ENCODE measurements at places on chromosomes 5 and 9.

- no peak for DNase-seq
Observed at GRCh38 chr5:9971301-9971700, 278.4 kb downstream of the ATPSCKMT start.

GRCh38 chr5:38808666-38809343 is 37.0 kb upstream of the OSMR start:
- DNase-seq, result no peak

DNA sequence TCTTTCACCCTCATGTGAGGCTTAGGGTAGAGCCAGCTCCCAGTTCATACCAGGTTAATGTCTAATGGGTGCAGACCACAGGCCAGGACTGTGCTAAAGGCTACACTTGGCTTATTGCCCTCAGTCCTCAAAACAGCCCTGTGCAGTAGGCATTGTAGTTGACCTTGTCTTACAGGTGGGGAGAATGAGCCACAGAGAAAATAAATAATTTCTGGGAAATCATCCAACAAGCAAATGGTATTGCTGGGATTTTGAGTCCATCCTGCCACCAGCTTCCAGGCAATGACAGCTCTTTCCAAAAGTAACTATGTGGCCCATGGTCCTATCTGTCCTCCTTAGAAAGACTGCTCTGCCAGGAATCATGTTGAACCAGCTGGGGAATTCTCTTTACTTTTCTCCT is 450.0 kb downstream of the GADD45G start:
- no peak for DNase-seq

GRCh38 chr5:101160002-101160401 is 256.9 kb upstream of the ST8SIA4 start:
- no peak for DNase-seq

DNA sequence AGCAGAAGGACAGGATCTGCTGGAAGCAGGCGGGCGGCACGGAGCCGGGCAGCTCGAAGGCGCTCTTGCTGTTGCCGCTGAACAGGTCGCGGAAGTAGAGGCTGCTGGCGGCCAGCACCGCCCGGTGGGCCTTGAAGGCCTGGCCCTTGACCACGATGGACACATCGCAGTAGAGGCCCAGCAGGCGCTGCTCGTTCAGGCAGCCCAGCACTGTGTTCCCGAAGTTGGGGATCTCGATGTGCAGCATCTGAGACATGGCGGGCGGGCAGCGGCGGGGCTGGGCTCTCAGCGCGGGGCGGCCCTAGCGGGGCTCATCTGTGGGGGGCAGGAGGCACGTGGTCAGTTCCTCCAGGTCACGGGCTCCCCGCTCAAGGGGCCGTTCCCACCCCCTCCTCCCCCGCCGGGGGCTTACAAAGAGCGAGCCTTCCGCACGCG is 44.8 kb downstream of the NACC2 start:
- no peak for DNase-seq

GRCh38 chr9:120876842-120877240 is at the start of gene PHF19:
Gene PHF19, minus strand, starts transcription at chr9:120877188. Its CDS starts 2,447 bp downstream, at chr9:120874741.
- DNase-seq, result no peak

- DNase-seq, result no peak
Observed at GRCh38 chr5:5617024-5617423, 194.5 kb downstream of the ICE1 start.

- no peak for DNase-seq
Observed at GRCh38 chr5:80468131-80468530, 19.8 kb upstream of the FAM151B start.

GRCh38 chr5:111447822-111448221 is 64.5 kb downstream of the STARD4 start:
- DNase-seq, result no peak

GRCh38 chr9:86175743-86176456 is 76.5 kb upstream of the GOLM1 start:
- DNase-seq, result no peak

DNA sequence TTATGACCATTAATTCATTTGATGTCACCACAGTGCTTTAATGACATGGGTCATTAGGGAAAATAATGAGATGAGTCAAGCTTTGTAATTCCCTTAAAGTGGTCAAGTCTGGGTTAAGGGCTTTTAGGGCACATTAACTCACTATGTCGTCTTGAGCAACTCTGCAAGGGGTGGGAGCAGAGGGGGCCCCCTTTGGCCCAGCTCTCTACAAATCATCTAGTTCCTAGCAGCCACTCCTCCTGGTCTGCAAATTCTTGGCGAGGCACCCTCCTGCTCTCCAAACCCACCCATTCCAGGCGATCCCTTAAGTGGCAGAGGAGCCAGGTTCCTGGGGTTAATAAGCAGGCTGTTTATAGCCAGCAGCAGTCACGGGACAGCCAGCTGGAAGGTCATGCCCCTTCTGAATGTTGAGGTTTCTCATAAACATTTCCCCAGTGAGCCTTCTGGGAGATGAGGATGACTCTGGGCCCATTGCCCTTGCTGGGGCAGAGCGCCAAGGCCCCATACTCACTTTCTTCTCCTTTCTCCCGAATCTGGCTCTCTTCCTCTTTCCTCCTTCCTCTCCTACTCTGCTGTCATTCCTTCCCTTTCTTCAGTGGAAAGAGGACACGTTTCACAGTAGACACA is 14.3 kb upstream of the GPX3 start:
- DNase-seq, result no peak

- no peak for DNase-seq
Observed at GRCh38 chr5:35129276-35129675, 81.5 kb upstream of the AGXT2 start.

- DNase-seq, result no peak
Observed at GRCh38 chr5:149429839-149430721, 51.0 kb upstream of the IL17B start.
